ENCODE measurements at places on chromosomes 2 and 18.

DNA sequence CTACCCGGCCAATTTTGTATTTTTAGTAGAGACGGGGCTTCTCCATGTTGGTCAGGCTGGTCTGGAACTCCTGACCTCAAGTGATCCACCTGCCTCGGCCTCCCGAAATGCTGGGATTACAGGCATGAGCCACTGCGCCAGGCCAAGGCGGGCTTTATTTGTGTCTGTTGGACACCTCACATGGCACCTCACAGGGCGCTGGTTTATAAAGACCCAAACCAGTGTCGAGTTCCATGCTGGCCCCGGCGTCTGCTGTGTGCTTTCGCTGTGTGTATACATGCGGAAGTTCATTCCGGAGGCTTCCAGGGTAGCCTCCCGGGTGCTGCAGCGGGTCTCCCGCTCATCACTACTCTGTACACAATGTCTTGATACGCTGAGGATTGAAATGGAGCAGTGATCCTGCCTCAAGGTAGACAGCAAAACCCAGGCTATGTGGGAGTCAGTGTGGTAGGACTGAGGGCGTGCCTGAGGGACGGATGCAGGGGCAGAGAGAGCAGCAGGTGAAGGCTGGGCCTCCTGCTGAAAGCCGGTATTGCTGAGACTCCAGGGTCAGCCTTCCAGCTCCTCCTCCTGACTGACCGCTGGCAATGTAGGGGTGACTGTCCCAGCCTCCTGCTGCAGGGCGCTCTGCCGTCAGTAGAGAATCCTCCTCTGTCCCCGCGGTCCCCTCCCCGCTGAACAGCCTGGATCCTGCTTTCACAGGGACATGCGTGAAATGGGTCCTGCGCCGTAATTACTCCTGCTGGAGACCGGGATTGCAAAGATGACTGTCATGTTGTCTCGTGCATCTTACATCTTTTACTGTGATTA lies 22.7 kb downstream of the LDLRAD4 start:
- no peak for DNase-seq

DNA sequence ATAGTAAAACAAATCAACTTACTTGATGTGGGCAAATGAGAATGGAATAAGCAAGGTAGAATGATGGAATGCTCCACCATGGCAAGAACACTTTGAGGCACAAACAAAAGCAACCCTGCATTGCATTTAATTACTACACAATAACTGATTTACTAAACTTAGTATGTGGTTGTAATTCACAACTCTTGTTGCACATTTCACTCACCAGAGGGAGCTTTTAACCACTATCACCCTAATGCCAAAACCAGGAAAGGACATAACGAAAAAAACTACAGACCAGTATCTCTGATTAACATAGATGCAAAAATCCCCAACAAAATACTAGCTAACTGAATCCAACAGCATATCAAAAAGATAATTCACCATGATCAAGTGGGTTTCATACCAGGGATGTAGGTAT lies 659.8 kb downstream of the CPS1 start:
- DNase-seq: peak; percentile 23

- no peak for DNase-seq
These were observed 666 bp upstream of the STAT1 start for GRCh38 chr2:191014653-191015020.

GRCh38 chr2:14257801-14258507 lies 374.6 kb upstream of the LRATD1 start:
- DNase-seq: no peak

- DNase-seq: no peak
These were observed 311.1 kb downstream of the NR4A2 start for GRCh38 chr2:156021146-156022040.

GRCh38 chr2:191064590-191064989 lies 50.6 kb upstream of the STAT1 start:
- DNase-seq: no peak

DNA sequence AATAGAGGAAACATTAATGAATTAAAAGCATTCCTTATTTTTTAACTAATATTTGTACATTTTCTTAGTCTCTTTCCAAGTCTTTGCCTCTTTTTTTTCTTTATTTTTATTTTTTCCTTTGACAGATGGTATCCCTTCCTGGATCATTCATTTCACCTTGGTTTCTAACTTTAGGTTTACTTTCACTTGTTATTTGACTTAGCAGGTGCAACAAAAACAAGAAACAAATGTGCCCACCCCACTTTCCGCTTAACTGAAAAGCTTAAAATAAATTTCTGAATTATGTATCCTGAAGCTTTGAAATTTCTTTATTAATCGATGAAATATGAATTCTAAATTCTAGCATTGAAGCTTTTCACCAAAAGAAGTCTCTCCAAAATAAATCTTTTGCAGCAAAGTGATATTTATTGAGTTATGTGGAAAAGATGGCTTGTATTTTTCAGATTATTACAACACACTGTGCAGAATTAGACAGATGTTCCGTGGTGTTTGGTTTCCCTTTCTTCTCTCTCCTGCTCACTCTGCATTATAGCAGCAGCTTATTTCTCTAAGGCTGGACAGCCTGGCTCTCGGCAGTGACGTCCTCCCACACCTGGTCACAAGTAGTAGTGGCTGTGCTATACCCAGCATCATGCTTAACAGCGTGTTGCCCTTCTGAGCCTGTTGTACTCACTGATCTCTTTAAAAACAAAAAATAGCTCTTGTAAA lies 99.1 kb upstream of the ZNF397 start:
- DNase-seq: no peak

DNA sequence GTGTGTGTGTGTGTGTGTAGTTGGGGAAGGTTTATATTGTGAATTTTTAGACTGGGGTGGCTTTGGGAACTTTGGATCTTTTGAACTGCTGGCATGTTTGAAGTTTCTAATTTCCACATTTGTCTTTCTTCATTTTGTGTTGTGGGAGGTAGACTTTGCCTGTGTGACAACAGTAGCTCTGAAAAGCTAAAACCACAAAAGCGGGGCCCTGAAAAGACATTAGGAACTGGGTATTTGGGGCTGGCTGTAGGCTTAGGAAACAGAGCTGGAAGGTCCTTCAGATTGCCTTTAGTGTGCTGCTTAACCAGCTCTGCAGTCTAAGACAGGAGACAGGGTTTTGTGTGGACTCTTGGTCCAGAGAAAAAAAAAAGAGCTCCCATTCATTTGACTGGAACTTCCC lies 27.2 kb upstream of the DOCK10 start:
- DNase-seq: no peak

GRCh38 chr2:44965684-44966083 lies 24.2 kb downstream of the SIX3 start:
- DNase-seq: no peak

- DNase-seq: no peak
These were observed 21.8 kb downstream of the LPIN2 start for GRCh38 chr18:2990956-2991640.

DNA sequence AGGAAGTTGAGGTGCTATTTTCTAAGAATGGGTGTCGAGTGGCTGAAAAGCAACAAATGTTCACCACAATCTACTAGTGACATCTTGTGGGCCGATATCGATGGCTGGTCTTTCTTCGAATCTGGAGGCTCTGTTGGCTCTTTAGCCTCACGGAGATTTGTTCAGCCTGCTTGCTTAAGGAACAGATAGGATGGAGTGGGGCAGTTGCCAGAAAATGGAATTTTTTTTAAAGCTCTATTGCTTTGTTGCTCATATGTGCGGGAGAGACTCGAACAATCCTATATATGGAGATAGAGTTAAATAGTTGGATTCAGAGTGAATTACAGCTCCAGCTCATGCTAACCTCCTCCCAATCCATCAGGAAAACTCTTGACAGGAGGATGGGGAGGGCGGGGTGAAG lies 70.9 kb upstream of the LYPD6B start:
- DNase-seq: no peak

GRCh38 chr2:104746299-104746698 lies 107.6 kb upstream of the POU3F3 start:
- no peak for DNase-seq

DNA sequence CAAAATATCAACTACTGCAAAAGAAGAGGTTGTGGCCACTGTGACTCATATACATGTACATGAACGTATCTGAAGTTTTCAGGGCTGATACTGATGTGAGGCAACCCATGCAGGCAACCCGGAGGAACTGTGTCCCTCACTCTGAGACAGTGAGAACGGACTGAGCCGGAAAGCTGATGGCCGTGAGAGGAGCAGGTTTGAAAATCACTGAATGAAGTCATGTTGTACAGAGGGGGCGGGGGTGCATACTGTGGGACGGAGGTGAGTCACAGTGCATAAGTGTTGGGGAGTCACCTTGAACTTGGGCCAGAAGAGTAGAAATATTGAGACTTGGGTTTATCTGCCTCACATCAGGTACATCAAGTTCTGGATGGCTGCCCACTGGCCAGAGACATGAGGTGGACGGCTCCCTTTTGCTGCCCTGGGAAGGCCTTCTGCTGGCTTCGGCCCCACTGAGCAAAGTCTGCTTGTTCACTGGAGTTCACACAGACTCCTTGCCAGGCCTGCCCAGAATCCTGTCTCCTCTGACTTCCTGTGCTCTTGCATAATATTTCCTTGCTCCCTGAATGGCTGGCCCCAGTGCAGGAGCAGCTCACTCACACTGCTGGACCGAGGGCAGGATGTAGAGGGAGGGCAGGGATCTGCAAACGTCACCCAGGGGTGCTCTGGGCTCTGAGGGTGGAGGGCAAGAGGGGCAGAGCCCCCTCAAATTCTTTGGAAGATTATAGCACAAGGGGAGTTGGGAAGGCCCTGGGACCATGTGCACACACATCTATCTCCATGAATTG lies 18.1 kb downstream of the EPAS1 start:
- peak; percentile 28 for DNase-seq

- DNase-seq: no peak
These were observed 727.0 kb upstream of the PIK3C3 start for GRCh38 chr18:41227993-41228392.

DNA sequence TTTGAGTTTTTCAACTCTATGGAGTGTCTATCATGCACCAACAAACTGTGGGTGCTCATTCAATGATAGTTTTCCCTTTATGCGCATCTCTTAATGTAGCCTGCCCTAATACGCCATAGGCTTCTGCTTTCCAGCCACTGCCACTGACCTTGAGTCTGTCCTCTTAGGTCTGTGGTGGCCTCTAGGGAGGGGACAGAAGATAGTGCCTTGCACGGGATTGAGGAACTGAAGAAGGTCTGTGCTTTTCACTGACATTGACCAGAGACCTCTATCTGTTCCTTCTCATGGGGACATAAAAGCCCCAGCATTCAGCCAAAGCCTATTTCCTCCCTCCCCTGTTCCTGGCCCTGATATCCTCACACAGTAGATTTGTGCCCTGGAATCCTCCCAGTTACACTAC lies 2.3 kb downstream of the GCKR start:
- no peak for DNase-seq

- no peak for DNase-seq
These were observed 222.1 kb upstream of the SMAD2 start for GRCh38 chr18:48152549-48152948.

- no peak for DNase-seq
These were observed 987 bp upstream of the SMIM21 start for GRCh38 chr18:75428490-75428889.

DNA sequence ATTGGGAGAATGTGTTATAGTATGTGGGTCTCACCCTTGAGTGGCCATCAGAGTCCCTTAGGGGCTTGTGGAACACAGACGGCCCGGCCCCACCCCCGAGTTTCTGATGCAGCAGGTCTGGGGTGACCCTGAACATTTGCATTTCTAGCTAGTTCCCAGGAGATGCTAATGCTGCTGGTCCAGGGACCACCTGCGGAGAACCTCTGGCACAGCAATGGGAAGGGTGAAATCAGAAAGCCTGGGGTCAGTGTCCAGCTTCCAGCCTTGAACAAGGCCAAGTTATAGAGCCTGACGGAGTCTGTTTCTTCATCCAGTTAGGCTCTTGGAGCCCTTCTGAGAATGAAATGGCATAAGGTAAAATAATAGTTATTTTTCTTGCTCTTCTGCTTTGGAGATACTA lies 126.5 kb downstream of the RGPD3 start:
- no peak for DNase-seq

DNA sequence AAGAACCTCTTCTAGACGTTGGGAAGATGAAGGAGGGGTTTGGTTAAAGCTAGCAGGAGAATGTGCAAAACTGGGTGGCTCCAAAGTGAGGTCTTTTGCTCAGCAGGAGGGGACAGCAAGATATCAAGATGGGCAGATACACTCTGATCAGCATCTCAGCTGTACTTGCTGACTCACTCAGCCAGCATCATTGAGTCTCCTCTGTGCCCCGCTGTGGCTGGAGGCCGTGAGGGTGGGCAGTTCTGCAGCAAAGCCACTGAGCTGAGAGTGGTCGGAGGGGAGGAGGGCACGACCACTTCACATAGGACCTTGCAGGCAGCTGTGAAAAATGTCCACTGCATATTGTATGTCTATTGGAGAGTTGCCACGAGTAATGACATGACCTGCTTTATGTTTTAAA lies 152.0 kb downstream of the CAPN13 start:
- no peak for DNase-seq

GRCh38 chr18:76668546-76668945 lies 153.8 kb upstream of the ZNF236 start:
- no peak for DNase-seq

DNA sequence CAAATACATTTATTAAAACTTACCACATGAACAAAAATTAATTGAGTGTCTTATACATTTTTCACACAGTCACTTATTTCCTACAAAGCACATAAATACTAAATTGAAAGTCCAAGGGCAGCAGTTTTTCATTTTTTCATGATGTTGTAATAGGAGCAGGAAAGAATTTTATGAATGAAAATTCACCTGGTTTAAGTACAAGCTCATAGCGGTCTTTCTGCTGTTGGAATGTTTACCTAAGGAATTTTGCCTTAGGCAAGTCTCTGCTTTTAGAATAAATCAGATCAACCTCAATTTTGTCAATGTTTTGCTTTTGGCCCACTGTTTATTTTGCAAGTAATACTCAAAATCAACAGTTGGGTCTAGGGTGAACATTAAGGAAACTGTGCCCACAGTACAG lies 40.0 kb downstream of the ETAA1 start:
- no peak for DNase-seq

DNA sequence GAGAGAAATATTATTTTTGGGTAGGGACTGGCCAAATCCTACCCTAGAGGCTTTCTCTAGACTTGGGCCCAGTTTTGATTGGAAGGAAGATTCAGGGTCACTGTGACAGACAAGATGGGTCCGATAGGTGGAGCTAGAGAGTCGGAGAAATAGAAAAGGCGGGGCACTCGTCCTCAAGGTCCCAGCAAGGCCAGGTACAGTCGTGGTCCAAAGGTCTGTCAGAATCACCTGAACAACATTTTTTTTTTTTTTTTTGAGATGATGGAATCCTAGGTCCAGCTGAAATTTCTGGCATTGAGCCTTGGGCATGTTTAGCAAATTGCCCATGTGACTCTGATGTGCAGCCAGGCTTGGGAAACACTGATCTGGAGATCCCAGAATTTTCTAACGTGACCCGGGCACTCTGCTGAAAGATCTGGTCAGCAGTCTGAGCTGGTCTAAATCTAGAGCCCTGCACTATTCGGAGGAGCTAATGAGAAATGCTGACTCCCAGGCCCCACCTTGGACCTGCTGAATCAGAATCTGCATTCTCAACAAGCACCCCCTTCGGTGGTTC lies 23.0 kb upstream of the NTSR2 start:
- peak; percentile 61 for DNase-seq

Data from AML-193 (cell line).